GM04503 (cell line): ENCODE measurements at places on chromosomes 6 and 20.

- peak; percentile 42 for DNase-seq
Observed at GRCh38 chr20:11454966-11455799, 462.5 kb upstream of the BTBD3 start.

DNA sequence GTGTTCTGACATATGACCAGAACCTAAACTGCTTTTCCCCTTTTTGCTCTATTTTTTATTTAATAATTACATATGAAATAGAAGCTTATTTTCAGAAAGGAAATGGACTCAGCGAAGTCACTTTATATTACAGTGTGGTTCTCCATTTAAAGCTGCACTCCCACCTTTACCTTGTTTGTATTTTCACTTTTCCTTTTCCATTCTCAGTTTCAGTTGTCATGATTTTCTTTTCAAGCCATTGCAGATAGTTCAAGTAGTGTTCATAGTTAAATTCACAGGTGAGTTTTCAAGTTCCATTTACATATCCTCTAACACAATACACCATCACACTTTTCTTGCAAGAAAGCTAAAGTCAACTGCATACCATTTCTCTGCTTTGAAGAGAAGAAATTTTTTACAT lies 400.2 kb downstream of the HACE1 start:
- DNase-seq = no peak

- no peak for DNase-seq
Observed at GRCh38 chr20:56166781-56167465, 81.6 kb upstream of the MC3R start.

GRCh38 chr6:82783587-82784236 lies 281.9 kb downstream of the UBE3D start:
- no peak for DNase-seq

- no peak for DNase-seq
Observed at GRCh38 chr20:56324806-56325205, 34.0 kb upstream of the FAM210B start.

DNA sequence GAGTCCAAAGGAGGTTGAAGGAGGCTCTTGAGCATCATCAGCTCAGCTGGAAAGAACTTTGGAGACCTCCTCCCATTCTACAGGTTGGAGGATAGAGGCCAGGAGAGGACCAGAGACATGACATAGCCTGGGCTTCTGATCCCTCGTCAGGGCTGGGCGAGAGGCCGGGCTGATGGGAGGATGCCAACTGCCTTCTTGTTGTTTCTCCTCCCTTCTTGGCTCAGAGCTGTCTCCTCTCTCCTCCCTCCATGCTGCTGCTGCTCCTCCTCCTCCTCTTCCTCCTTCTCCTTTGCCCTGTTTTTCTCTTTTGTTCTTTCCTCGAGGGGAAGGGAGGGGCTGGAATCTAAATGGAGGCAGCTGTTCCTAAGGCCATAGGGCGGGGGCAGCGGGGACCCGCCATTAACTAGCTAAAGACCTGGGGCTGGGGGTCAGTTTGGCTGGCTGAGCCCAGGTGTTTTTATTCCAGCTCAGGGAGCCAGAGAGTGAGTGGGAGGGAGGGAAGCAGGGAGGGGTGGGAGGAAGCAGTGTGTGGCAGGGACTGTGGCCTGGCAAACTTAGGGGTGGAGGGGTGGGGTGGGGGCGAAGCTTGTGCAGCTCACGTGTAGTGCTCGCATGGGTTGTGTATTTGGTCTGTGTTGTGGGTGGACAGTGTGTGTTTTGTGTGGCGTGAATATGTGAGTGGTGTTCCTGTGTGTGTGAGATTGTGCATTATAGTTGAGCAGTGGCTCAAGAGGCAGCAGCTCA lies 84.8 kb downstream of the CD40 start:
- no peak for DNase-seq

DNA sequence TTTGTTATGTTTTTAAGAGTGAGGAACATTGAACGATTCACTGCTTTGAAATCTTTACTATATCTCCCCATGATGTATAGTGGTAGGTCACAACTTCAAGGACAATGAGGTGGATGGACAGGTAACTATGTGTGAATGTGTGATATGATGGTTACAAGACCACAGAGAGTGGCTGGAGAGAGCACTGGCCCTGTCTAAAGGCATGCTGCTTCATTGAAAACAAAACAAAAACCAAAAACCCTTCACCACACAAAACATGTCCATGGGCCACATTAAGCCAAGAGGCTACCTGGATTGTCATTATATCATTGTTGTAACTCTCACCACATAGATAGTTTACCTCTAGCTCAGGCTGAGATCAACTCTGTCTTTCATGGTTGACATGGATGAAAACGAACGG lies 180.6 kb upstream of the TENT5A start:
- no peak for DNase-seq

GRCh38 chr6:28182255-28182654 lies 40.6 kb downstream of the ZKSCAN8 start:
- no peak for DNase-seq

DNA sequence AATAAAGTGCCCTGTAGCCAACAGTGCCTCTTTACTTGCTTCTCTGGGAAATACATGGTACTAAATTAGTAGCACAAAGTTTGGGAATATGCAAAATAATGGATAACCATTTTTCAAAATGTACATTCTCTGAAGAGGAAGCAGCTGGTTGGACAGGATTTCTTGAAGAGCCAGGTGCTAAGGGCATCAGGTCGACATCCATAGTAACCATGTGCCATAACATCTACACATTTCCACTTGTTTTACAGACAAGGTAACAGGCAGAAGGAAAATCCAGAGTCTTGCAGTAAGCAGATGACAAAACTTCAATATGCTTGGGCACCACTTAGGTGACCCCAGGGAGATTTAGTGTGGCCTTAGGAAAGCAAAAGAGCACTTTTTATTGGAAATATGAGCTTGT lies 36.5 kb upstream of the SMIM28 start:
- DNase-seq = no peak

GRCh38 chr20:48679599-48679998 lies 148.2 kb downstream of the PREX1 start:
- DNase-seq = no peak

DNA sequence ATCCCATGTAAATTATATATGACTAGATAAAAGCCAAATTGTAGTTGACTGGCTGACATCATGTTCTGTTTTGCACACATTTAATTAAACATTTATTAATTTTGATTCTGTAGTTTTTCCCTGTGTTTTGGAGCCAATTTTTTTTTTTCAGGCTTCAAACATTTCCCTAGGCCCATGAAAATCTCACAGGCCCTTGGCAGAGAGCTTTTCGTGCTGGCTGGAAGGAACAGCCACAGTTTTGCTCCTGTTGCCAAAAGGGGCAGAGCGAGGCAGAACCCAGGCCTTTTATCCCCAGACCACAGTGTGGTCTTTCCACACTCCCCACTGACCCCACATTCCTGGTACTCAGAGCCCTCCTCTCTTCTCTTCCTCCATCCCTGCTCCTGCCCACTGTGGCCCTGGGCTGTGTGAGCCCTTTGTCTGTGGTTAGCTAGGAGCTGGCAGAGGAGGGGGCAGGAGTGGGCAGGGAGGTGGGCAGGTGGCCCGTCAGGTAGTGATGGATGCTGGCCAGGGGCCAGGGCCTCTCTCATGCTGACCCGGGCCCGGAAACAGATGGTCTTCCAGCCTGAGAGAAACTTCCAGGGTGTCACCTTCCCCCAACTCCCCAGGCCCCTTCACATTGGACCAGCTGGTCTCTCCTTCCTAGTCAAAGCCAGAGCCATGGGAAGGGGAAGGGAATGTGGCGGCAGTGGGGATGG lies 19.4 kb upstream of the CCM2L start:
- no peak for DNase-seq

- DNase-seq = no peak
Observed at GRCh38 chr6:53458105-53458866, 86.6 kb downstream of the GCLC start.

- peak; percentile 53 for DNase-seq
Observed at GRCh38 chr6:155352811-155353210, 38.5 kb upstream of the TFB1M start.

- no peak for DNase-seq
Observed at GRCh38 chr20:8527998-8528723, 396.1 kb downstream of the PLCB1 start.

GRCh38 chr6:42339991-42340401 lies 111.7 kb downstream of the TRERF1 start:
- no peak for DNase-seq

- no peak for DNase-seq
Observed at GRCh38 chr20:19765266-19765665, 7.2 kb downstream of the RIN2 start.

- DNase-seq = no peak
Observed at GRCh38 chr6:15550546-15551123, 112.2 kb downstream of the DTNBP1 start.

DNA sequence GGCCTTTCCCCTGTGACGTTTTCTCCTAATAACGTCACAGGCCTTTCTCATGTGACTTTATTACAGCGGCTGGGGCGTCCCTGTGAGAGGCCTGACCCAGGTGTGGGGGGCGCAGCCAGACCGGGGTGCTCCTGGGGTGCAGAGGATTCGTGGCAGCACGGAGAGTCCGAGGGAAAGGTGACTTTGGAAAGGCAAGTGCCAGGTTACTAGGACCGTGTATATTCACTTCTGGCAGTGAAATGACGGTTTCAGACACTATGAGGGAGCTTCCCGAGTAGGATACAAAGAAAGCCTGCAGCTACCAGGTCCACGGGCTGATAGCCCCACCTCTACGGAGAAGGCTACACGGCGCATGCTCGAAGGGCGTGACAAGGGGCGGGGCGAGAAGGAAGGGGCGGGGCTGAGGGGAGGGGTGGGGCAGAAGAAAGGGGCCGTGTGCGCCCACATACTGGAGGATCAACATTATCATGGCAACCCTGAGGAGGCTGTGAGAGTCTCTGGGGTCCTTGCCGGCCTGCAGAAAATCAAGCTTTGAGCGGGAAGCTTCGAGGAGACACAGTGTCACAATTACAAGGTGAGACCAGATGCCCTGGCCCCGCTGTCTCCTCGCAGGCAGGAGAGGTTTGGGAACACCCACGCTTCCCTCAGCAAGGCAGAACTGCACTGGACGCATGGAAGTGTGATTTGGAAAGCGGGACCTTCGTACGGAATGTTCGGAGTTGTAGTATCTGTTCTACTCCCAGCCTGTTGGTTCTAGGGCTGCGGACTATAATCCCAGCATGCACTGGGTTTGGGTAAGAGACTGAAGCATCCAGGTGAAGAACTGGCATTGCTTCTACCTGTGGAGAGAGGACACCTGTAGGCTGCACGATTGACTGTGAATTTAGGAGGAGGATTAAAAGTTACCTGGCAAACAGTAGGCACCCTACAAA lies 54.4 kb upstream of the ZNF337 start:
- no peak for DNase-seq

DNA sequence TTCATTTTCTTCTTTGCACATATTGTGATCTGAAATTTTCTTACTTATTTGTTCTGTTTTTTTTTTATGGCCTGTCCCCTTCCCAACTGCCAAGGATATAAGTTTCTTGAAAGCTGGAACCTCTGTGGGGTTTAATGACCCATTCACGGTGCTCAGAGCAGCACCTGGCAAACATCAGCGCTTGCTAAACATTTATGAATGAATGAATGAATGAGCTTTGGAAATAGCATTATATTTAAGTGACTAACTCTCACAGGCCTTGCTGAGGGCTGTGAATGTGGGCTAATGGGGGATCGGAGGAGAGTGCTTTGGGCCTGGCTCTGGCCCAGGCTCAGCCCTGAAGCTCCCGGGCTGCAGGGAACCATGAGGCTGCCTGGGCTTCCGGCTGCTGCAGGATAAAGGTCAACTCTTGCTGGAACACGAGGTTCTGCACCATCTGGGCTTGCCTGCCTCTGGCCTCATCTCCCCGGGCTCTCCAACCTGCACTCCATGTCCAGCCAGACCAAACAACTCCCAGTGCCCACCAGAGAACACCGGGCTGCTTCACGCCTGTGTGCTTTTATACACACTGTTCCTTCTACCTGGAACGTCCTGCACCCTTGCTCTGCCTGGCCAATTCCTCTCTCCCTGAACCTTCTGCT lies 14.6 kb upstream of the ARMC12 start:
- DNase-seq = no peak

- no peak for DNase-seq
Observed at GRCh38 chr6:111997853-111998208, 56.1 kb upstream of the CCN6 start.

- DNase-seq = no peak
Observed at GRCh38 chr6:169370054-169370453, 116.4 kb upstream of the THBS2 start.

GRCh38 chr6:158026054-158026900 lies 44.6 kb downstream of the SYNJ2 start:
- DNase-seq = no peak

- DNase-seq = no peak
Observed at GRCh38 chr20:5834436-5835005, 84.3 kb downstream of the SHLD1 start.

DNA sequence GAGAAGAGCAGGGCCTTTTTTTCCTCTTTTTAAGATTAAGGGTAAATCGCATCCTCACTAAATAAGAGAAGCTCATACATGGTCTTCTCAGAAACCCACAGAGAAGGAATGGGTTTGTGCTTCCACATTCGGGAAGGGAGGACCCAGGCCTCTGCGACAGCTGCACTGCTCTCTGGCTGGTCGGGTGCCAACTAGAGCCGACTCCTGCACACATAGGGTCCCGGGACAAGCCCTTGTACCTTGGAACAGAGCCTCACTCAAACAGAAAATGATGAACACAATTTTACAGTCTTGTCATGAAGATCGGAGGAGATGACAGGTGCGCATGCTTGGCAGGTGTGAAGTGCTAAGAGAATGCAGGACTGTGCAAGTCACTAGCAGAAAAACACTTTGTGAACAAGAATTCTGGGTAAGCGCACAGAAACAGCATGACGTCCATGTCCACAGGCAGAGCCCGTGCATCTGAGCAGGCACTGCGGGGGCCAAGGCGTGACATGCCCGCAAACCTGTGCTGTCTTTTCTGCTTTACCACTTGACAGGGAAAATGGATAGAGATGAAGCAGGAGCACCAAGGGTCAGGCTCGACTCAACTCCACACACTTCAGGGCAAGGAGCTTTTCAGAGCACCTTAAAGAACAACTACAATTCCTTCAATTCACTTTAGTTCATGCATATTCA lies 101.0 kb upstream of the MPC1 start:
- no peak for DNase-seq
